ENCODE measurements at places on chromosomes 2 and 18. TPM values are rescaled to one million over a fixed set of nuclear protein-coding genes. Genes with fewer than 3 reads are reported as not detected.

GRCh38 chr2:46142546-46143428 lies 154.4 kb upstream of the EPAS1 start:
- H3K4me1 ChIP-seq: peaks cover 7% of the 10 kb centered on the region
- no peak for DNase-seq
- no peaks in the 10 kb centered on the region for H3K27me3 ChIP-seq
- no peaks in the 10 kb centered on the region for H3K36me3 ChIP-seq
- H3K27ac ChIP-seq: no peak overlapping the region
- H3K4me3 ChIP-seq: no peak overlapping the region

DNA sequence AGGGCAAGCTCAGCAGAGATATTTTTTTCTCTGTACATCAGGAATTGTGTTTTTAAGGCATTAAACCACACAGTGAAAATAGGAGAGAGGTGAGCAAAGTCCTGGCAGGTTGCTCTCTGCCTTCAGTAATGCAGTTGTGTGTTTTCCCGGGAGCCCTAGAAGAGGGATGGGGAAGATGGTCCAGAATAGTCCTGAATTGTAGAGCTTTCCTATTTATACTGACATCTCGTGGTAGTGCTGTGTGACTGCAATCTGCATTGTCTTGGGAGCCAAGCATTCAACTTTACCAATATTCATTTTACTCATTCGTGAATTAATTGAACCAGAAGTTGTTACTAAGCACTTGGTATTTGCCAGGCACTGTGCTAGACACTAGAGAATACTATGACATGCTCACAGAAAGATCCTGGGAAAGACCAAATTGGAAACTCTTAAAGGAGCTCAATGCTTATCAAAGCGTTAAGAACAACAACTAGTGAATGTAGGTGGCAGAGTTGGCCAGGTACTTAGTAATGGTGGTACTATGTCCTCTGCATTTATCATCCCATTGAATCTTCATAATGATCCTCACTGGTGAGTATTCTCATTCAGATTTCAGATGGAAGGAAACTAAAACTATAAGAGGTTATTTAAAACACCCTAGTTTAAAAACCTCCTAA lies 214.6 kb downstream of the TRIB2 start:
- peaks cover 3% of the 10 kb centered on the region for H3K4me1 ChIP-seq
- DNase-seq: no peak
- H3K4me3 ChIP-seq: no peak overlapping the region
- H3K27ac ChIP-seq: no peak overlapping the region
- no peaks in the 10 kb centered on the region for H3K27me3 ChIP-seq

DNA sequence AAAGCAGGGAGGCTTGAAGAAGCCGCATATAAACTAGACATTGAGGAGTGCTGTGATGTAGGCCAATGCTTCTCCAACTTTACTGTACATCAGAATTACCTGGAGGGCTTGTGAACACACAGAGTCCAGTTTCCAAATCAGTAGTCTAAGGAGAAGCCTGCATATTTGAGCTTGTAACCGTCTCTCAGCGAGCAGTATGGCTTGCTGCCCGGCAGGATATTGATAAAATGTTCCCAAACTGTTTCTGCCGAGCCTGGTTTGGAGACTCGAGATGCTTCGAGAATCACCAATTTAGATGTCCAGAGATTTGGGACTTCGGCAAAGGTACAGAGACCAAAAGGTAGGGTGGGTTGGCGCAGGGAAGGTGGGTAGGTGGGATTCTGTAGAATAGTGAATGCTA lies 11.0 kb upstream of the RAB31 start:
- H3K4me3 ChIP-seq: no peak overlapping the region
- no peak overlapping the region for H3K27ac ChIP-seq
- no peak for DNase-seq
- H3K36me3 ChIP-seq: no peaks in the 10 kb centered on the region
- H3K4me1 ChIP-seq: no peaks in the 10 kb centered on the region

Gene BCL2
- polyA plus RNA-seq: 0.75 TPM

Gene REV1
- polyA plus RNA-seq: 9.9 TPM

DNA sequence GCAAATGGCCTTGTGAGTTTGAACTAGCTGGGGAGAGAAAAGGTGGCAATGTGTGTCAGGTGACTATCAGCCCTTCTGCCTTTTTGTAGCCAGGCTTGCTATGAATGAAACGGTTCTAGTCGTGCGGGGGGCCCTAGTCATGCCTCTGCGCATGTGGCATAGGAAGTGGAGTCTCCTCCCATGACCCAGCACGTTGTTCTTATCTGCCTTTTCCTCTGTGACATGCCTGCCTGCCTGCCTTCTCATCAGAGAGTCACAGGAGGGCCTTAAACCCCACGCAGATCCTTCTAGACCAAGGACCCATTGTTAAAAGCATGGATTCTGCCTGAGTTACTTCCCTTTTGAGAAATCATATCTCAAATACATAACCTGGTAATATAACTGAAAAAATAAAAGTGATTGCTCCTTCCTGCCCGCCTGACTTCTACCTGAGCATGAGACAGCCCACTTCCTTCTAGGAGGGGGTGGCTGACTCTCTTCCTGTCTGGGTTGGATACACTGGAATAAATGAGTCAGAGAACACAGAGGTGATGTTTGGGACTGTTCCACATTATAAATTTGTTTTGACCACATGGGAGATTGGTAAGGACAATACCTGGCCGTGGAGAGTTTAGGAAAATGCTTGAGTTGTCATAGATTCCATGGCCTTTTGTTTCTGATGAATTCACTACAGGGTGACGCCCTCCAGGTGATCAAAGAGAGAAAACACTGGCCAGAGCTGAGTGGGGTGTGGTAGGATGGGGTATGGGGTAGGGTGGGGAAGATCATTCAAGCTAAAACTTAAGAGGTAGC lies 49.8 kb downstream of the FBLN7 start:
- H3K4me3 ChIP-seq: no peak overlapping the region
- no peak for DNase-seq
- H3K36me3 ChIP-seq: no peaks in the 10 kb centered on the region
- H3K27ac ChIP-seq: no peak overlapping the region
- no peaks in the 10 kb centered on the region for H3K27me3 ChIP-seq
- H3K4me1 ChIP-seq: no peaks in the 10 kb centered on the region

Gene SCN9A
- 2.0 TPM for polyA plus RNA-seq

Gene RFTN2
- polyA plus RNA-seq: 2.3 TPM

GRCh38 chr18:25467226-25467987 lies 115.4 kb upstream of the ZNF521 start:
- H3K4me3 ChIP-seq: no peak overlapping the region
- peaks cover 3% of the 10 kb centered on the region for H3K4me1 ChIP-seq
- no peak overlapping the region for H3K27ac ChIP-seq
- no peak for DNase-seq

- H3K27ac ChIP-seq: no peak overlapping the region
- no peaks in the 10 kb centered on the region for H3K27me3 ChIP-seq
- no peak overlapping the region for H3K4me3 ChIP-seq
- DNase-seq: no peak
These were observed 44.0 kb downstream of the MYL12B start for GRCh38 chr18:3305933-3306332.

Gene SEMA4F
- polyA plus RNA-seq: 3.3 TPM

GRCh38 chr2:220491670-220492069 lies 864.2 kb downstream of the SLC4A3 start:
- H3K4me3 ChIP-seq: no peak overlapping the region
- H3K36me3 ChIP-seq: no peaks in the 10 kb centered on the region
- no peaks in the 10 kb centered on the region for H3K27me3 ChIP-seq
- no peaks in the 10 kb centered on the region for H3K4me1 ChIP-seq

- H3K27ac ChIP-seq: no peak overlapping the region
- no peaks in the 10 kb centered on the region for H3K36me3 ChIP-seq
- H3K4me1 ChIP-seq: no peaks in the 10 kb centered on the region
- no peak for DNase-seq
- no peaks in the 10 kb centered on the region for H3K27me3 ChIP-seq
- H3K4me3 ChIP-seq: no peak overlapping the region
These were observed 175.6 kb downstream of the PRKCE start for GRCh38 chr2:45826884-45827635.

GRCh38 chr18:8401606-8402005 lies 207.6 kb upstream of the RAB12 start:
- H3K27me3 ChIP-seq: no peaks in the 10 kb centered on the region
- no peaks in the 10 kb centered on the region for H3K36me3 ChIP-seq
- DNase-seq: no peak
- H3K4me1 ChIP-seq: no peaks in the 10 kb centered on the region
- H3K4me3 ChIP-seq: no peak overlapping the region

GRCh38 chr18:79915161-79916127 lies 36.0 kb downstream of the SLC66A2 start:
- peaks cover 10% of the 10 kb centered on the region for H3K4me1 ChIP-seq
- DNase-seq: no peak
- no peak overlapping the region for H3K27ac ChIP-seq
- no peak overlapping the region for H3K4me3 ChIP-seq

DNA sequence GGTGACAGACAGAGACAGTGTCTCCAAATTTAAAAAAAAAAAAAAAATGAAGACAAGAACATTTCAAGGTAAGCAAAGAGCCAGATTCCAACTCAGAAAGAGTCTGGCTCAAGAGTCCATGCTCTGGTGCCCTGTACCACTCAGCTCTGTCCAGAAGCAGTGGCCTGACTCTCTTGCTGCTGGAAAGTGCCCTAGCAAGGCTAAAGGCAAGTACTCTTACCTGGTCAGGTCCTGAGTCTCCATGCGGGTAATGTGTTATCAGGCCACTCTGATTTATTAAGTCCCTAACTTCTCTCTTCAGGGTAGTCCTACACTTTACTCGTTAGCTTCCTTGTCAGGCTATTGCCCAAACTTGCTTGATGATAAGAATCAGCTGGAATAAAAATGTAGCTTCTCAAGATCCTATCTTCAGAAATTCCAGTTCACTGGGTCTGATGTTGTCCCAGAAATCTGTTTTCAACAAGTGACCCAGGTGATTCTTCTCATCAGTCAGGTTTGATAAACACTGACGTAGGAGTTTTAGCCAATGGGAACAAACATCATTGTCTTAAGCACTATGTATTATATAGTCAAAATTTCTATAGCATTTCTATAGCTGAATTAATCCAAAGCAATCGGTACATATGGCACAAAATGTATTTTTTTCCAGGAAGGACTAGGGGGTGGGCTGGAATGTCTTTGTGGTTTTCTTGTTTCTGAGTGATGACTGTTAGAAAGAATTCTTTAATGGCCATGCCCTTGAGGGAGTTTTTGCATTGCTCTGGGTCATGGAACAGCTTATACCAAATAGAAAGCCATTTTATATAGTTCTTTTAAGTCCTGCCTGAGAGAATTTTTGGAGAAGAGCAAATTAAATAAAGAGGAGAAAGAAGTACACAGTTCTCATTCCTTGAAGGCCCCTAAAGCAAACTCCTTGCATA lies 139.9 kb upstream of the DNMT3A start:
- DNase-seq: no peak
- H3K4me1 ChIP-seq: no peaks in the 10 kb centered on the region
- no peaks in the 10 kb centered on the region for H3K36me3 ChIP-seq
- H3K27me3 ChIP-seq: no peaks in the 10 kb centered on the region
- H3K4me3 ChIP-seq: no peak overlapping the region

Gene MFSD2B
- 0.33 TPM for polyA plus RNA-seq

Gene NXPH2
- polyA plus RNA-seq: 1.9 TPM

DNA sequence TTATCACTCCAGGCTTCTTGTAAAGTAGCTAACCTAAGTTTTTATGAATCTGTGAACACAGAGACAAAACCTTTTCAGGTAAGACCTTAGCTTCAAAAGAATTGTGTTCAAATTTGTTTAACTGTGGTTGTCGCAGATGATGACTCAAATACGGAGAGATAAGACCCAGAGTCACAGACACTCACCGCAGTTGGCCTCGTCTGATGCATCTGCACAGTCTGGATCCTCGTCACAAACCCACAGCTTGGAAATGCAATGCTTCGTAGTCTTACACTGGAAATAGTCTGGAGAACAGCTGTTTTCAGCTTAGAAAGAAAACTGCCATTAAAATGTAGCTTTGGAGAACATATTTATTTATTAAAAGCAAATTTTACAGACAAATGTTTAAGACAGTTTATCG lies 1662.1 kb upstream of the NXPH2 start:
- no peaks in the 10 kb centered on the region for H3K36me3 ChIP-seq
- no peaks in the 10 kb centered on the region for H3K27me3 ChIP-seq
- no peak overlapping the region for H3K27ac ChIP-seq

DNA sequence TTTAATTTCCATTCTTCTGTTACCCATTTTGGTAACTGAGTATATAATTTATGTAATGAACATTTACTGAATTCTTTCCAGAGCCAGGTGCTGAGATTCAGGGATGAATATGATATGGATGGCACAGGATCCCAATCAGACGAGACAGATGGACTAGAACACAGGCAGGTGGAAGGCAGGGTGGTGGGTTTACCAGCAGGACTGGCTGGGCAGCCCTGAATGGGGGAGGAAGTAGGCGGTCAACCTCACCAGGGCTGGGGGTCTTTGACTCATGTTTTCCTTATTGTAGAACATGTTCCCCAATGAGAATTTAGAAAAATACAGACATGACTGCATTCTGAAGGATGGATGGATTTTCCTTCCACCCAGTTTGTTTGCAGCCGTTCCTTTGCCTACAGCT lies 80.3 kb downstream of the CIB4 start:
- DNase-seq: no peak
- H3K27ac ChIP-seq: no peak overlapping the region
- H3K36me3 ChIP-seq: no peaks in the 10 kb centered on the region

Gene TRIM43
- not detected for polyA plus RNA-seq

- no peaks in the 10 kb centered on the region for H3K27me3 ChIP-seq
- no peak for DNase-seq
These were observed 42.1 kb downstream of the BMP10 start for GRCh38 chr2:68828887-68829708.
